ENCODE measurements at places on chromosomes 1 and 21.

- no peak for DNase-seq
These were observed 2.1 kb downstream of the PRELP start for GRCh38 chr1:203477748-203478147.

GRCh38 chr1:73761559-73761958 is 436.4 kb downstream of the LRRIQ3 start:
- DNase-seq: no peak

GRCh38 chr21:41952568-41953248 is 1.1 kb downstream of the C2CD2 start:
- no peak for DNase-seq

DNA sequence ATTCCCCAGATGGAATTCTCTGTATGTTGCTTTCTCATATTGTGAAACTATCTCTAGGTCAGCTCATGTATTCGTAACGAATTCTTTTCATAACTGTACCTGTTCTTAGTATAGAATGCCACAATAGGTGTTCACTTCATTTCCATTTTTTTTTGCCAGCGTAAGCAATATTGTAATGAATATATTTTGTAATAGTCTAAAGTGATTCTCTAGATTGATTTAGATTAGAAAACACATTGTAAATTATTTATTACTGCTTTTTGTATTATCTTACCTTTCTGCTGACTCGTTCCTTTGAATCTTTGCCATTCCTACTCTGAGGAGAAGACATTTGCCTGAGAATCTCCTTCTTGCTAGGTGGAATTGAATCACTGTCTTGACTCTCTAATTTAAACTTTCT is 14.8 kb downstream of the PDC start:
- no peak for DNase-seq

GRCh38 chr1:183956559-183957188 is 80.9 kb downstream of the COLGALT2 start:
- DNase-seq: no peak

GRCh38 chr1:66393586-66394287 is 140.2 kb upstream of the SGIP1 start:
- no peak for DNase-seq

GRCh38 chr1:38454749-38455441 is 404.7 kb downstream of the RRAGC start:
- DNase-seq: no peak

DNA sequence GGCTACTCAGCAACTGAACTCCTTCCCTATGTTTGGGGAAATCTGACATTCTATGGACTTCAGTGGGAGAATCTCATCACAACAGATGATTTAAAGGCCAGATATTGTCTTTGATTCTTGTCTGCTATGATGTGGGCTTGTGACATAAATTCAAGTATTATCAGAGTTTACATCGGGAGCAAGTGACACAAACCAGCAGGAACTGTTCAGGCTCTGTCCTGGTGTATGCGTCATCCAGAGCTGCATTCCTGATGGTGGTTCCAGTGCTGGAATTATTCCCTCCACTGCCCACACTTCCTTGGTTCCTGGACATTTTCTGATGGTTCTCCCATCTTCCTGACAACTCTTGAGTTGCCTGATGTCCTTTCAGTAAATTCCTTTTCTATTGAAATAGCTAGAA is 10.8 kb upstream of the LSM10 start:
- no peak for DNase-seq

- DNase-seq: no peak
These were observed 87.0 kb downstream of the SYT14 start for GRCh38 chr1:210024996-210025395.

DNA sequence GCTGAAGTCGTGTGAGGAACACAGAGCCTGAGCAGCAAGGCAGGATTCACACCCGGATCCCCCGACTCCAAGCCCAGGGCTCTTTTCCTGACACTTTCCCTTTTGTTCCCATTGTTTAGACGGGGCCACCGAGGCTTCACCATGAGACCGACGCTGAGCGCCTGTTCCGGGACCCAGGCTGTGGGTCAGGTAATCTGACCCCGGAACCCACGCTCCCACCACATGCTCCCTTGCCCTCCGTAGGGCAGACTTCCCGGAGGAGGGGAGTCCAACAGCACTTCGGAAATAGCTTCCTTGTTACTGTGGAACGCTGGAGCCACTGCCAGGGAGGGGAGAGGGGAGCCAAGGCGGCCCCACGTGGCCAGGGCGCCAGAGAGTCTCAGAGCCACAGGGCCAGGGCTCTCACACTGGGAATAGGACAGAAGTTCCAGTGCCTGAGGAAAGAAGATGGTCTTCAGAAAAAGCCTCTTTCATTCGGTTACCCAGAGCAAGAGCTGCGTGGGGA is 18.4 kb downstream of the RUNX3 start:
- DNase-seq: no peak

GRCh38 chr1:194014014-194014413 is 827.6 kb upstream of the B3GALT2 start:
- DNase-seq: no peak

DNA sequence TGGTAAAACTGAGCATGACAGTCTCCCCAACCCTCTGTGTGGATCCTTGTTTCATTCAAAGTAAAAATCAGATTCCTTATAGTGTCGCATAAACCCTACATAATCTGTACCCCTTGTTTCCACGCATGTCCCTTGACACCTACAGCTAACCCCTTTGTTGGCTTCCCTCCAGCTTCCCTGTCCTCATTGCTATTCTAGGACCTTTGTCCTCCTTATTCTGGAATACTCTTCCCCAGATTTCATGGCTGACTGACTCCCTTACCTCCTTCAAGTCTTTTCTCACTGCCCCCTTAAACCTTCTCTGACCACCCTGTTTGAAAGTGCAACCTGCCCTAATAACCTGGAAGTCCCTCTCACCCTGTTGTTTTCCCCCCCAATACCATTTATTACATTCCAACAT is 4.0 kb downstream of the RNF11 start:
- DNase-seq: no peak

GRCh38 chr1:199877526-199878384 is 149.8 kb upstream of the NR5A2 start:
- DNase-seq: no peak

- no peak for DNase-seq
These were observed 11.8 kb upstream of the MARK1 start for GRCh38 chr1:220516014-220516721.

- no peak for DNase-seq
These were observed 68.7 kb downstream of the TRIM11 start for GRCh38 chr1:228337711-228338520.

GRCh38 chr1:100816049-100816448 is 78.6 kb downstream of the EXTL2 start:
- DNase-seq: no peak

DNA sequence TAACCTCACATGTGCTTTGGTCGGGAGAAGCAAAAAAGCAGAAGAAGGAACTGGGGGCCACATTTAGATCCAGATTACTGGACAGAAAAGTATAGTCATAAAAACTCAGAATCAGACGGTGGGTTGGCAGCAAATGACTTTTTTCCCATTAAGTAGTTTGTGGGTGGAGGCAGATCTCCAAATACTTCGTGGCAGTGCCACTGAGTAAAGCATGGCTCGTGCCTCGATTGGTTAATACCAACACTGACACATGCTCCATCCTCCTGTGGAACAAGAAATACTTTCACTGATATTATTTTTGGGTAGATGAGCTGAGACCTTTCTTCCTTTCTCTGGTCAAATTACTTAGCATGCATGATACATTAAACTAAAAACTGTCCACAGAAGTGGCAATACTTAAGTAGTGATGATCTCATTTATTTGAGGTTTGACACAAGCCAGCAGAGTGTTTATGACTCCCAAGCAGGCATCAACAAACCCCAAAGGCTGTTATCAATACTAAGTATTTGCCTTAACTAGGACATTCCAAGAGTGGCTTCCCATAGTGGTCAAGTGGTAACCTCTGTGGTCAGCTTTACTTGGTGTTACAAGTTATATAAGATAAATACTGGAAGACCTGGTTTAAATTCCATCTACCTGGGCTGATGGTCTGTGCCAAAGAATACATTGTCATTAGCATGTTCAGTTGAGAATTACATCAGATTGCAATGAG is 500.0 kb upstream of the RUNX1 start:
- no peak for DNase-seq

GRCh38 chr1:165381745-165382505 is 25.4 kb upstream of the LMX1A start:
- DNase-seq: no peak

- no peak for DNase-seq
These were observed 41.0 kb upstream of the BACH1 start for GRCh38 chr21:29257701-29258100.

GRCh38 chr1:175383239-175383638 is 190.7 kb upstream of the KIAA0040 start:
- no peak for DNase-seq

DNA sequence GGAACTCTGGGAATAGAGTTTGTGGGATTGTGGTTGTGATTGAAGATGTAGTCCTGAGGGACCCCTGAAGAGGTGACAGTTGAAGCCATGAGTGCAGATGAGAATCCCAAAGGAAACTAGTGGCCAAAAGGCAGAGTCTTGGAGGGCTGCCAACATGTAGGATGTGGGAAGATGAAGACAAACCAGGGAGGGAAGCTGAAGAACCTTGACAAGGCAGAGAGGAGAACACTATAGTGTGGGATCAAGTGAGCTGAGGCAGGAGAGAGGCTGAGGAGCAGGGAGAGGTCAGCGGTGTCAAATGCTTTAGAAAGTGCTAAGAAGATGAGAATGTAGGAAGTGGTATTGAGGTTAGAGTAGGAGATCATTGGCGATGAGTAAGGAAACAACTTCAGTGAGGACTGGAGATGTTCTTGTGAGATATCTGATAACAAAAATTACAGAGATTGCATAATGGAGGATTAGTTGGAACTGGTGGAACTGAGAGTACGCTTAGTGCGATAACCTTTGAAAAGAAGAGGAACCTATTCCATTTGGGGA is 88.5 kb upstream of the VCAM1 start:
- no peak for DNase-seq

GRCh38 chr1:55813618-55814017 is 598.5 kb upstream of the USP24 start:
- DNase-seq: no peak

DNA sequence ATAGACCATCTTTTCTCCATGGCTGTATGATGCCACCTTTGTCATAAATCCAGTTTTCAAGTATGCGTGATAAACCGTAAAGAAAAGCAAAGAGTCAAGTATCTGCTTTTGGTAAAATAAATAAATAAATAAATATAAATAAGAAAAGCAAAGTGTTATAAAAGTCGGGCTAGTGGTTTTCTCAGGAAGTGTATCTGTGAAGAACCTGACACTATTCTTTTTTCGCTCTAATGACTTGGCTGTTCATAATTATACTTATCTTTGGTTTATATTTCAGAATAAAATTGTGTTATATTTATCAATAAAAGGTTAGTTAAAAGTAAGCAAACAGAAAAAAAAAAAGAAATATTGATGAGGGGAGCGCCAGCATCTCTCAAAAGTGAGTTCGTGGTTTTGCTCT is 594 bp upstream of the EXO5 start:
- no peak for DNase-seq

GRCh38 chr1:162215902-162216301 is 146.4 kb downstream of the NOS1AP start:
- DNase-seq: no peak

- no peak for DNase-seq
These were observed 10.4 kb upstream of the KCNK1 start for GRCh38 chr1:233603478-233603877.

GRCh38 chr1:115181231-115181630 is 91.9 kb upstream of the TSPAN2 start:
- DNase-seq: no peak

DNA sequence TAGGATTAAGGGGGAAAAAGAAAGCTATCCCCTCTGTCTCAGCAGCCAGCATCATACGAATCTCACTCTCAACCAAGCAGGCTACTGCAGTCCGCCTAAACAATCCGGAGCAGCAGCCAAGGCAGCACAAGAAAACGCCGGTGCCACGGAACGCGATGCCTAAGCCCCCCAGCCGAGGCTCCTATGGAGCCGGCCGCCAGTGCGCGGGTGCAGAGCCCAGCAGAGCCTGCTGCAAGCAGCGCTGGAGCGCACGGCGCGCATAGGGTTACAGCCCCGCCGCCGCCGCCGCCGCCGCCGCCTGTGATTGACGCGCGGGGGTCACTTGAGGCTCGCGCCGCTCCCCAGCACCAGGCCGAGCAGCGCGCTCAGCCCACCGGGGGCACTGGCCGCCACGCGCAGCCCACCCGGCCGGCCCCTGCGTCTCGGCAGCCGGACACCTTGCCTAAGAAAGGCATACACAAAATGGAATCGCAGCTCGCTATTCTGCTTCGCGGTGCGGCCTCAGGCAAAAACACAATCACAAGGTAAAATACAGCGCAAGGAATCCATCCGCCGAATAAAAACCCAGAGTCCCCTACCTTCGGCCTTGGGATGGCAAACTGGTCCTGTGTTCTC is 780 bp downstream of the HIVEP3 start:
- DNase-seq: peak; percentile 14

- no peak for DNase-seq
These were observed 40.6 kb downstream of the MAPKAPK2 start for GRCh38 chr1:206725109-206725963.
